ENCODE measurements at places on chromosomes 3 and 15. TPM values are rescaled to one million over a fixed set of nuclear protein-coding genes. Genes with fewer than 3 reads are reported as not detected.

- DNase-seq, result no peak
Observed at GRCh38 chr3:149037684-149038083, 46.3 kb downstream of the GYG1 start.

DNA sequence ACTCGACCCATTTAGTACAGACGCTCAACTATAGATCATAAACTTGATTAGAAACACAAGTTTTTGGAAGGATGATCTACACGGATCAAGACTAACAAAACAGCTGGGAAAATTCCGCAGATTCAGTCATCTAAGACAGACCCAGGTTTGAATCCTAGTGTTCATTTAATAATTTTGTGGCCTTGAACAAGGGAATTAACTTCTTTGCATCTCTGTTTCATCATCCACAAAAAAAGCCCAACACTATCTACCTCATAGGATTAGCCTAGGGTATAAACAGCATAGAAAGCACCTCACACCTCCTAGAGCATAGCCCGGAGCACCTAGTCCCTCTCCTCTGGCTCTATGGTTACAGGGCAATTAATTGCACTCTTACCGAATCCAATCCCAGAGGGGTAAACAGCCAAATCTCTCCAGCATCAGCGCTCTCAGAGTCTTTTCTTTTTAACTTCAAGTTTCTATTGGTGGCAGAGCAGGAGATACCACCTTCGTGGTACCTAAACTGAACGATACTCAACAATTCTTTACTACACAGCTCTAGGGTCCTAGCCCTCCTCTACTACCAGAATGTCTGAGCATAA, 3.5 kb downstream of the TBL1XR1 start:
- DNase-seq, result peak; percentile 42

DNA sequence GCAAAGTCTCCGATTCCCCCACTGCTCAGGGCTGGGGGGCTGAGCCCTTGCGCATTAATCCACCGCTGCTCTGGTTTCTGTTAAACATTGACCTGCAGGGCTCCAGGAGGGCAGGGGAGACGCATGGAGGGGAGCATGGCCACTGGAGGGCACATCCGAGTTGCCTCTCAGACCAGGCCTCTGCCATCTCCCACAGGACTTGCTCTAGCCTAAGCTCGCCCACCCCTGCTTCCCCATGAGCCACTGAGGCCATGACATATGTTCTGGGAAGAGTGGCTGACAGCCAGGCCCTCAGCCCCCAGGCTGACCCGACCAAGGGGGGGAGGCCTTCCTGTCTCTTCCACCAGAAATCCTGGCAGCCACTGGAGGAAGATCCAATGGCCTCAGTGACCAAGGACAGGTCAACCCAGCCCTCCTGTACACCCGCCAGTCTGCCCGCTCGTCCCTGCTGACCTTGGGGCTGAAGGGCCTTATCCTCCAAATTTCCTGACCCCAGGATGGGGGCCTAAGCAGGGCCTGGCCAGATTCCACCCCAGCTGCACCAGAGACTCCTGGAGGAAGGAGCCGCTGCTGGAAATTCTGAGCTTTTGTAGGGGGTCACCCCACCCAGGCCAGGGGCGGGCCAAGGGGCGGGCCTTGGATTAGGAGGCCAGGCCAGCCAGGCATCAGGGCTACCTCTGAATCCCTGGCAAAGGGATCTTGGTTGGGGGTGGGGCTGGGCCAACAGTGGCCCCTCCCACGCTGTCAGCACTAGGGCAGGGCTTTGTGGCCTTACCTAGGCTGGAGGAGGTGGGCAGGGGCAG, at the start of gene HYAL1:
Gene HYAL1, minus strand, starts transcription at position 562 of the 803 bp plus-strand sequence. CDS start 618 bp downstream, outside the sequence.
- peak; percentile 30 for DNase-seq

The ZNF660 gene
- total RNA-seq, result 2.0 TPM

- no peak for DNase-seq
Observed at GRCh38 chr15:53831907-53832770, 72.7 kb upstream of the WDR72 start.

Measured in fibroblast of the aortic adventitia (primary cell).